ENCODE measurements at places on chromosomes 3 and 15.
A peak's percentile ranks its signal among the peaks of the same experiment; 100 is the strongest.

DNA sequence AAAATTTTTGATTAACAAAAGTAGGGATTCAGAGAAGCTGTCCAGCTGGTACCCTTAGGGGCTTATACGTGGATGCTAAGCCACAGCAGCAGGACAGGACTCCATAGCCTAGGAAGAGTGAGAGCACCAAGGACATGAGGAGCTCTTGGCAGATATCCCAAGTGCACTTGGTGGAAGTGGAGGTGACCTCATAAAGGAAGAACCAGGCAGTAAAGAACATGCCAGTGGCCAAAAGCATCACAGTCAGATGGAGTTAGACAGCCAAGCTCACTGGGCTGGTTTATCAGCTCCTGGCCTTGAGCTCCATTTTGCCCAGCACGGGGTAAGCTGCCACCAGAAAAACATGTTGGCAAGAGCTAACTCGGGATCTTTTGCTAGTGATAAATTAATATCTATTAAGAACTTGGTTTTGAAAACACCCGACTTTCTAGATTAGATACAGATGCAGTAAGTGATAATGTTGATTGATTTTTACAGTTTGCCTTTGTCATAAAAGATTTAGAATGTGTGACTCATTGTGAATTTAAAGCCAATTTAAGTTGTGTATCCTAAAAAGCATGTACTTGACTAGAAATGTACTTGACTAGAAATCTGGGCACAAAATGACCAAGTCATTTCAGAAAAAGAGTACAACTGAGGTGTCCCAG lies 108.0 kb downstream of the CMSS1 start:
- DNase-seq, result no peak

DNA sequence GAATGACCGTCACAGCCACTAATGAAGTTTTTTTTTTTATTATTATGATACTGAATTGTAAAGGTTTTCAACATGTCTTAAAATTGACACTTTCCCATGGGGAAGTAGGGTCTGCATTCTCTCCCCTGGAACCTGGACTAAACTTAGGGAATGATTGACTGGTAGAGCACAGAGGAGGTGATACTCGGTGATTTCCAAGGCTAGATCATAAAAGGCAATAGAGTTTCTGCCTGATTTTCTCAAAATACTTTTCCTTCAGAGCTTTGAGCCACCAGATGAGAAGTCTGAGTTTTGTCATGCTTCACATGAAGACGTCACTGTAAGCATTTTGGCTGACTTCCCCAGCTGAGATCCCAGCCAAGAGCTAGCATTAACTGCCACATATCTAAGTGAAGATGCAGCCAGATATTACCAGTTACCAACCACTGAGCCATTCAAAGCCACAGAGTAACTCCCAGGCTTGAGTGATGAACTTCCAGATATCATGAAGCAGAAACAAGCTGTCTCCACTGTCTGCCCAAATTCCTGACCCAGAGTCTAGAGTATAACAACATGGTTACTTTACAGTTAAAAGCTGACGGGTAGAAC lies 105.8 kb downstream of the LSAMP start:
- no peak for DNase-seq

DNA sequence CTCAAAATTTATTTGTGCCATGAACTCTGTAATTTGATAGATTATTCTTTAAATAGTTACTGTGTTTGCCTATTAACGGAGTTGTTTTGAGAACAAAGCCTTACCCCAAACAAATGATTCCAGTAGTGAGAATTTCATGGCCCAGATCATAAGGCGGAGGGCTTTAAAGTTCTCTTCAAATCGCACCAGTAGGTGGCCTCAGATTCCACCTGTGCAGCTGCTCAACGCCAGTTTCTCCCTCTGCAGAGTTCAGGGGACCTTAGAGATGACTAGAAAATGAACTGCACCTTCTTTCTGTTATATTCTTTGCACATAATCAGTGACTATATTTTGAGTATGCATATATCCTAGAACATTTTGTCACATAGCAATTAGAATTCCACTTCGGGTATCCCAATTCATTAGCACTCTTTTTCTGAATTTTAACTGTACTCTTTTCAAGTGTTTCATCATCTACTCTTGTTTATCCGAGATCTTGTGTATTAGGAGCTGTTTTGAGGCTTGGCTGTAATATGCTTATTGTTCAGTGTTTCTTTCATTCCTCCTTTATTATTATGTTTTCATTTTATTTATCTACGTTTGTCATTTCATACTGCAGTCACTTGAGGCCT lies 232.6 kb upstream of the CHRM5 start:
- DNase-seq, result no peak

DNA sequence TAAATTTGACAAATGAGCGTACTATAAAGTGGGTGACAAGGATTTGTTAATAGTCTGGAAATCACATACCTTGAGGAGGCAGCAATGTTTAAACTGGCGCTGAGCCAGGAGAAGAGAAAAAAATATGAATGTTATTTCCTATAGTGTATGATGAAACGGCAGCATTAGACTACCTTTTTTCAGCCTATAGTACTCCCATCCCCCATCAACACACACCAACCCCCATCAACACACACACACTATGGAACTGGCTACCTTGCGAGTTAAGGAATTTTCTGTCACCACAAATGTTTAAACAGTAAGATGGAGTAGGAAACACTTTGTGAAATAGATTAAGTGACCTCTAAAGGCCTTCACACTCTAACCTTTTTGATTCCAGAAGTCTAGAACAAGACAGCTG lies 46.8 kb upstream of the ZCWPW2 start:
- no peak for DNase-seq

DNA sequence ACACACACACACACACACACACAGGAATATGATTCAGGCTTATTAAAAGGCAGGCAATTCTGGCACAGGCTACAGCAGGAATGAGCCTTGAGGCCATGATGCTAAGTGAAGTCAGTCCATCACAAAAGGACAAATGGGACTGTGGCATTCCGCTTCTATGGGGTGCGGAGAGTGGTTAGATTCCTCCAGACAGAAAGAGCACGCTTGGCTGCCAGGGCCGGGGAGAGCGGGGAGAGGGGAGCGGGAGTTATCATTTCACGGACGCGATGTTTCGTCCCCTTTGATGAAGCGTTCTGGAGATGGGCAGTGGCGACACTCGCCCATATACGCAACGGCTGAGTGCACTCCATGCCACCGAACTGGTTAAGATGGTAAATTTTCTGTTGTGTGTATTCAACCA lies 58.5 kb upstream of the FAM174B start:
- DNase-seq, result no peak

GRCh38 chr3:124117486-124117885 lies 125.6 kb upstream of the ROPN1 start:
- no peak for DNase-seq

DNA sequence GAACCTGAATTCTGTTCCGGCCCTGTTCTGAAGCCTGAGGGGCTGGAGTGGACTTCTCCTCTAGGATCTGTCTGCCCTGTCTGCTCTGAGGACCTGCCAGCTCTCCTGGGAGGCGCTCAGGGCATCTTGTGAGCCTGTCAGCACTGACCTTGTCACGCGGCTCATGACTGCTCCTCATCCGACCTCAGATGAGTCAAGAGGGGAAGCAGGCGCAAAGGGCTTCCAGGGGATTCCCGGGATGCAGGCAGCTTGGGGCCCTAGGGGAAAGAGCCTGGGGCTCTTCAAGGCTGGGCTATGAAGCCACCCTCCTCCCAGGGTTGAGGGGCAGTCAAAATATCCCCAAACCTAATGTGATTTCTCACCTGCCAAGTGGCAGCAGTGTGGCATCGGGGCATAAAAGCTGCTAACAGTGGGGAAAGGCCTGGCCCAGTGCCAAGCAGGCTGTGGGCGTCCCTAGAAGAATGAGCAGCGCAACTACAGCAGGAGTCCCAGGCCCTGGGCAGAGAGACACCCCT lies 27.6 kb upstream of the ANKDD1A start:
- DNase-seq, result peak; percentile 57

DNA sequence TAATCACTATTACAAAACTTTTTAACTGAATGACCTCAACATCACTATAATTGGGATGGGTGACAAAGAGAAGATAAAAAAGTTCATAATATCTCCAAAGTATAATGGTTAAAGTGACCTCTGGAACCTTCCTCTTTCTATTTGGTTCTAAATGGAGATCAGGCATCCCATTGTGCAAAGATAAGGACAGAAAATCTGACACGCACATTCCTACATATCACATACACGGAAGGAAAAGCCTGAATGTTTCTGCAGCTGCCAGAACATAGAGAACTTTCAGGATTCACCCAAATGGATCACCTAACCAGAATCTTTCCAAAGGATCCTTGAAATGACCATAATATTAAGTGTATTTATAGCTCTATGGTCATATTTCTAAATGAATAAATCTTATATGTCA lies 128.2 kb downstream of the TFDP2 start:
- DNase-seq, result no peak

GRCh38 chr15:66588537-66588936 lies 22.7 kb upstream of the LCTL start:
- no peak for DNase-seq
